CD4-positive, alpha-beta T cell treated with Interleukin-2 at 100 ng/mL for 4 hours (primary cell): ENCODE measurements at places on chromosomes 5 and 9.

DNA sequence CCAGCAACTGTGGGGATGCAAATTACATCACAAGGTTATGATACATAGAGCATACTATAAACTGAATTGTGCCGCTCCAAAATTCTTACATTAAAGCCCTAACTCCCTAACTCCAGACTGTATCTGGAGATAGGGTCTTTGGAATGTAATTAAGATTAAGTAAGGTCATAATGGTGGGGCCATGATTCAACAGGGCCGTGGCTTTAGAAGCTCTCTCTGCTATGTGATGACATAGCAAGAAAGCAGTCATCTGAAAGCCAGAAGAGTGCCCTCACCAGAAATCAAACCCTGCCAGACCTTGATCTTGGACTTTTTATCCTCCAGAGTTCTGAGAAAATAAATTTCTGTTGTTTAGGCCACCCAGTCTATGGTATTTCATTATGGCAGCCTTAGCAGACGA, 123.9 kb downstream of the FBXL17 start:
- no peak for DNase-seq

- DNase-seq, result peak; percentile 79
These were observed 20.3 kb downstream of the WHRN start for GRCh38 chr9:114484854-114485443.

- DNase-seq, result no peak
These were observed 86.4 kb downstream of the EQTN start for GRCh38 chr9:27210588-27210987.

DNA sequence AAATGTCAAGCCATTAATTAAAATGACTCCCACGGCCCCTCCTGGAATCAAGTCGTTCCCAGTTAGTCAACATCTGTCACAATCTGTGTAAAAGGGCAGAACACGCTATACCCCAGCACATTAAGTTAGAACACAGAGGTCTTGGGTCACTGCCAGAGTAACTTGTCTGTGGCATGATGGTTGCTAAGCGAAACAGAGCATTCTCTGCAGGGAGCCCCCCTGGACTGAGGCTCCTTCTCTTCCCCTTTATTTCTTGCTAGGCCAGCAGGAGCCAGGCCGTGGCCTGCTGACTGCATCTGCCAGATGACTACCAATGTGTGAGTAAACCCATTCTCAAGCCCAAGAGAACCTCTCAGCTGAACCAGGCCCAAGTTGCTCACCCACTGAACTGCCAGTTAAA, 51.9 kb upstream of the ZBED3 start:
- DNase-seq, result no peak

DNA sequence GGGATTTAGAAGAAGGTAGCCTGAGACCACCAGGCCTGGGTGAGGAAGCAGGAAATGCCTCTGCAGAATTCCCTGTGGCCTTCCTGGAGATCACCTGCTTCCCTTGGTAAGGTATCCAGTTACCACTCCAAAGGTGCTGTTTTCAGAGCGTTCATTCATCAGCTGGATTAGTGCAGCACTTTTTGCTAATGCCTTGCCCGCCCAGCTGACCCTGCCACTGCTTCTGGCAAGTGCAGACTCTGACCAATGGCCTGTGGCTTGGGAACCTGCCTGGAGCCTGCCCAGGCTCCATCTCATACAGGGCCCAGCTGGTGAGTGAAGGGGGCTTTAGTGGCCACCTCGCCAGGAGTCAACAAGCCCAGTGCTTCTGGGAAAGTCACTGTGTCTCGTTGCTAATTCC, 48.6 kb downstream of the FOXI1 start:
- DNase-seq, result no peak

- peak; percentile 72 for DNase-seq
These were observed 456 bp downstream of the KDM3B start for GRCh38 chr5:138352722-138353559.

DNA sequence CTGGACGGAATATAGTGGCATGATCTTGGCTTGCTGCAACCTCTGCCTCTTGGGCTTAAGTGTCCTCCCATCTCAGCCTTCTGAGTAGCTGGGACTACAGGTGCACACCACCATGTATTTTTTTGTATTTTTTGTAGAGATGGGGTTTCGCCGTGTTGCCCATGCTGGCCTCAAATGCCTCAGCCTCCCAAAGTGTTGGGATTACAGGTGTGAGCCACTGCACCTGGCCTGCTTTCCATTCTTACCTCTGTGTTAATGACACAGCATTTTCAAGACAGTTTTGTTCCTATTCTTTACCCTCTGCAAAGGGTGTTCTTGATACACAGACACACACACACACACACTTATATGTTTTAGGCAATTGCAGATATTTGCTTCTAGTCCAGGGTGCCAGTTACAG, 113.3 kb downstream of the LRRC70 start:
- no peak for DNase-seq

- DNase-seq, result no peak
These were observed 396.0 kb upstream of the ZNF608 start for GRCh38 chr5:125142458-125142857.

- no peak for DNase-seq
These were observed 230.6 kb downstream of the EBF1 start for GRCh38 chr5:158869092-158869491.

GRCh38 chr5:133691448-133691847, 79.1 kb upstream of the FSTL4 start:
- no peak for DNase-seq

DNA sequence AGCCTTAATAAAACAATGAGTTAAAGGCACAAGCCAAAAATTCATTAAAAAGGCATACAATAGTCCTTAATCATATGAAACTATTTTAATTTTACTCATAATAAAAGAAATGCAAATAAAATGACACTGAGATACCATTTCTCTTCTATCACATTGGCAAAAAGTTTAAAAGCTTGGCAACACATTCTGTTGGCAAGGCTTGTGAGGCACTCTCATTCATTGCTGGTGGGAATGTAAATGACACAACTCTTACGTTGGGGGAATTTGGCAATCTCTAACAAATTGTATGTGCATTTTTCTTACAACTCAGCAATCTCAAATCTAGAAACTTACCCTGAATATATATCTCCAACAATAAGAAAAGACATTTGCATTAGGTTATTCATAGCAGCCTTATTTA, 111.6 kb downstream of the PRELID2 start:
- DNase-seq, result no peak

GRCh38 chr5:59464969-59465368, 428.6 kb downstream of the PDE4D start:
- DNase-seq, result no peak

- peak; percentile 75 for DNase-seq
These were observed 1.2 kb upstream of the INSL6 start for GRCh38 chr9:5186416-5187169.

GRCh38 chr9:132027752-132028663, 51.7 kb downstream of the MED27 start:
- no peak for DNase-seq

GRCh38 chr9:99866398-99866797, 40.1 kb upstream of the STX17 start:
- DNase-seq, result no peak

GRCh38 chr9:4970970-4971641, 14.0 kb upstream of the JAK2 start:
- DNase-seq, result peak; percentile 33

DNA sequence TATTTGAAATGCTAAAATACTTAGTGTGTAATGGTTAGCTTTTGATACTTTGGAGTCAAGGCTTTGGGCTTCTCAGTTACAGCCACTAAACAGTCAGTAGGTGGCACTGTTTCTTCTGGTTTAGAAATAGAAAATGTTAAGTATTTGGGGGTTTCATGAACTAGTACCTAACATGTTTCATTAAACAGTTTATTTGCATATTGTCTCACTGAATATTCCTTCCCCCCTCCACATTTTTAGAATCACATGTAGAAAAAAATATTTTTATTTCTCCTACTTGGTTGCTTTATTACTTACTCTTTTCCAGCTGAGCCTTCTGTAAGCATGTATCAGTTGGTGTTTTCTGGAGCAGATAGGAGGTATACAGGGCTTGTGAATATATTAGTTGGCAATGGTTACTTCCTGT, 48.0 kb downstream of the IPO11 start:
- DNase-seq, result peak; percentile 50

- peak; percentile 32 for DNase-seq
These were observed 4.6 kb downstream of the ZNF367 start for GRCh38 chr9:96413302-96414221.

DNA sequence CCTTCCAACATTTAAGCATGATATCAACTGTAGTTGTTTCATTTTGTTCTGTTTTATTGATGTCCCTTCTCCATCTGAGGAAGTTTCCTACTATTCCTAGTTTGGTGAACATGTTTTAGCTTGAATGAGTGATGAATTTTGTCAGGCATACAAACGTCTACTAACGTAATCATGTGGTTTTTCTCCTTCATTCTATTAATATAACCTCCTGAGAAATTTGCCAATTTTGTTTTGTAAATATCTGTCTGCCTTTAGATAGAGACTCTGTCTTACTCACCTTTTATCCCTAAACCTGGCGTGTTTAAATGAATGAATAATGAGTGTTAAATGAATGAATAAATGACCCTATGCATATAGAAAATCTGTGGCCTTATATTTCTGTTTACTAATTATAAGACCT, 26.5 kb upstream of the NREP start:
- no peak for DNase-seq

DNA sequence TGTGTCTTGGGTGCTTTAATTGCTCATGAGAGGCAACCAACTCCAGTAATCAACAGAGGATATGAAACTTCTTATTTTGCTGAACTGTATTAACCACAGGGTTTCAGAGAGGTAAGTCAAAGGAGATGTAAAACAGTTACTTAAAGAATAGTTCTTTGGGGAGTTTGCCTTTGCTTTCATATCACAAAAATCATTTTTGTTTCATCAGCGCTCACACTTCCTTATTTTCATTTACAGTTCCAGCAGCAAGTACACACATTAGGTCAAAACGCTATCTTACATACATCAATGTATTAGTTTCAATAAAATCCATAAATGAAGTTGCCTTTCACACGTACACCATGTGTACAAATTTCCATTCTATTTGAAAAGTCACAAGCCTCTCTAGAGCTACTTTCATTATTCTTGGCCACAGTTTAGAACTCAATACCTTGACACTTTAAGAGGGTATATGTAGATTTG, 50.1 kb downstream of the ST8SIA4 start:
- peak; percentile 27 for DNase-seq

DNA sequence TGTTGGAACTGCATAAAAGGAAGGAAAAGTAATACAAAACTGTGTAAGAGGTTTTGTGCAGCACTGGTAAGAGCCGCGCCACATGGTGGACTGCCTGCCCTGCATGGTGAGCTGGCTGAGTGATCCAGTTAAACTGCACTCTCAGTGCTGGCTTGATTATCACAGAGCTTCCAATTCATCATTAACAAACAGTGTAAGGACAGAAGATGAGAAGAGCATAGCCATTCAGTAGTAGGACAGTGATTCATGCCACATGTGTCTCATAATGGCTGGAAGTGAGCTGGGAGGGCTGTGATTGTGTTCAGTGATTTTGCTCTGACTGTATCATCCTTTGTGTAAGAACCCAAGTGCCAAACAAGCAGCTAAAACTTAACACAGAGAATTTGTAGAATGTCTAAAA, 14.1 kb downstream of the ASPN start:
- no peak for DNase-seq

- DNase-seq, result no peak
These were observed 621.9 kb downstream of the DTWD2 start for GRCh38 chr5:118366429-118366828.
